ENCODE measurements at places on chromosomes 4 and X.

GRCh38 chr4:145481942-145482208 lies 222 bp downstream of the SMAD1 start:
- no peak for DNase-seq

GRCh38 chr4:1632109-1633104 lies 51.7 kb downstream of the FAM53A start:
- DNase-seq: no peak

GRCh38 chr4:153514001-153514526 lies 47.9 kb downstream of the TMEM131L start:
- peak; percentile 63 for DNase-seq

DNA sequence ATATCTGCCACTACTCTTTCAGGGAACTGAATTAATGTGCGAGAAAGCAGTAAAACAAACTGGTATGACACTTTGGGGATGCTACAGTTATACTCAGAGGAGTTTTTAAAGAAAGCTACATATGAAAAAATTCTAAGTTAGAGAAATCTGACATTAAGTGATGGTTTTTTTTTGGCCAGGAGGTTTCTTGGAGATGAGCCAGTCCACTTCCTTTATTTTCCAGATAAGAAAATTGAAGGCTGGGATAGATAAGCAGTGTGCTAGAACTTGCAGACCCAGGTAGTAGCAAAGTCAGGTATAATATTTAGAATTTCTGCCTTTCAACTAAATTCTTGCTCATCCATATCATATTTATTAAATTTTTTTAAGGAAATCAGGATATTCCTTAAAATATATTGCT lies 106.8 kb downstream of the FAT4 start:
- DNase-seq: no peak

DNA sequence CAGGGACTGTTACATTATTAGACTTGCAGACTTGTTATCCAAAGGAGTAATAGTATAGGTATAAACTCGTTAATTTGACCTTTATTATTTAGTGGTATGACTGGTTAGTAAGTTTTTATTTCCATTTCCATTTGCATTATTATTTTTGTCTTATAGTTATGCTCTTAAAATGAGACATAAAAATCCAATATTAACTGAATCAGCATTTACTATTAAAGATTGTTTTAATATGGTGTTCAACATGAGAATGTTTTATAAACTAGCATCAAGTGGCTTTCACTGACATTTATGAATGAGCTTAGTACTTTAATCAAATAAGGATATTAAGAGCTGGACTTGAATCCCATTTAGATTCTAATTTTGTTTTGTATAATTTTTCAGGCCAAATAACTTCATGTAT lies 228.1 kb upstream of the HAND2 start:
- no peak for DNase-seq

GRCh38 chrX:116238567-116239255 lies 68.2 kb downstream of the AGTR2 start:
- DNase-seq: no peak
